HFFc6 (cell line): ENCODE measurements at places on chromosomes 5 and 9. TPM values are rescaled to one million over a fixed set of nuclear protein-coding genes. Genes with fewer than 3 reads are reported as not detected.

- H3K27me3 ChIP-seq = peaks cover 4% of the 10 kb centered on the region; the same call in 1 of the 2 replicates
- DNase-seq = no peak
- H3K27ac ChIP-seq = no peak overlapping the region
- H3K36me3 ChIP-seq = no peaks in the 10 kb centered on the region
- no peak overlapping the region for H3K4me3 ChIP-seq
Observed at GRCh38 chr9:112355427-112355897, 22.0 kb upstream of the PTBP3 start.

DNA sequence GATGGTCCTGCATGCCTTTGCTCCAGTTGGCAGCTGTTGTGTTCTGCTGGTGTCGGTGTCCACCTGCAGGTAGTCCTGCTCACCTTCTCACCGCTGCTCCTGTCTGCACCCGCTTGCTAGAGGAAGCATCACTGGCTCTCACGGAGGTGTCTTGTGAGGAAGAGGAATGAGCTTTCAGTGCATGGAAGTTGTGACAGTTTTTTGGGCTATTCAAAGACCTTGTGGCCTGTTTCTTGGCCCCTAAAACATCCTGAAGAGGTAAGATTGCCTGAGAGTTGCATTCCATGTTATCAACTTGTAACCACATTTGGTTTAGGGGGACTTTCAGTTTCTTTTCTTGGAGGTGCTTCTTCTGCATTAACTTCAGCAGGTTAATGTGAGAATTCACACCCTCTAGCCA lies 85.6 kb downstream of the MACROH2A1 start:
- no peaks in the 10 kb centered on the region for H3K36me3 ChIP-seq
- no peak for DNase-seq
- H3K4me3 ChIP-seq = no peak overlapping the region
- no peaks in the 10 kb centered on the region; the same call in 1 of the 2 replicates for H3K27me3 ChIP-seq
- peaks cover 55% of the 10 kb centered on the region for H3K4me1 ChIP-seq

The ABO gene
- total RNA-seq = not detected in 3 replicates

- no peak overlapping the region for H3K4me3 ChIP-seq
- no peak for DNase-seq
- peaks cover 15% of the 10 kb centered on the region for H3K4me1 ChIP-seq
Observed at GRCh38 chr5:67187006-67187715, 9.4 kb downstream of the CD180 start.

The FAM78A gene
- total RNA-seq = 0.34 to 1.2 TPM (median 0.64 TPM) in 3 replicates

- no peaks in the 10 kb centered on the region for H3K36me3 ChIP-seq
- peaks cover 60% of the 10 kb centered on the region for H3K27me3 ChIP-seq
- peaks cover 15% of the 10 kb centered on the region; the same call in 1 of the 2 replicates for H3K4me1 ChIP-seq
- DNase-seq = no peak
Observed at GRCh38 chr5:176822041-176822792, 11.9 kb downstream of the UNC5A start.

GRCh38 chr5:170753311-170753710 lies 30.2 kb upstream of the GABRP start:
- H3K4me3 ChIP-seq = no peak overlapping the region
- peaks cover 18% of the 10 kb centered on the region for H3K27me3 ChIP-seq
- no peak for DNase-seq
- H3K4me1 ChIP-seq = peaks cover 10% of the 10 kb centered on the region; the same call in 1 of the 2 replicates
- H3K36me3 ChIP-seq = no peaks in the 10 kb centered on the region

DNA sequence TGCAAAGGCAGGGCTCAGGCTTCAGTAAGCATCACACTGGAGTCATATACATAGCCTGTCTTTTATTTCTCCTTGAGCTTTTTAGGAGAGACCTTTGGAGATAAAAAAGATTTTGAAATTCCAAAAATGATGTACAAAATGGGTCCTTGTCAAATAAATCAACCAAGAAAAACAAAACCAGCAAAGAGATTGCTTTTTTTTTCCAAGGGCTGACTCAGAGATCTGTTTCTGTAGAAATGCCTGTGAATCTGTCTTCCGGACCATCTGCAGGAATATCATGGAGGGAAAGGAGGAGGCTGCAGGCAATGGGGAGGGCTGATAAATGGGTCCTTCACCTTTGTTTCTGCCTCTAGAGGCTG lies 77.4 kb downstream of the SLIT3 start:
- H3K4me1 ChIP-seq = no peaks in the 10 kb centered on the region
- H3K27ac ChIP-seq = no peak overlapping the region
- no peak overlapping the region for H3K4me3 ChIP-seq
- H3K27me3 ChIP-seq = peaks cover 11% of the 10 kb centered on the region
- no peaks in the 10 kb centered on the region for H3K36me3 ChIP-seq
- no peak for DNase-seq

GRCh38 chr5:178058321-178059012 lies 54.9 kb upstream of the N4BP3 start:
- no peak for DNase-seq
- H3K36me3 ChIP-seq = no peaks in the 10 kb centered on the region
- no peak overlapping the region for H3K4me3 ChIP-seq
- peaks cover 47% of the 10 kb centered on the region for H3K27me3 ChIP-seq
- no peak overlapping the region for H3K27ac ChIP-seq

GRCh38 chr5:14186059-14186830 lies 43.1 kb downstream of the TRIO start:
- H3K4me3 ChIP-seq = peak overlapping the region; percentile 73
- H3K36me3 ChIP-seq = peaks cover 40% of the 10 kb centered on the region
- H3K27me3 ChIP-seq = peaks cover 4% of the 10 kb centered on the region; the same call in 1 of the 2 replicates
- DNase-seq = peak; percentile 66
- peaks cover 99% of the 10 kb centered on the region for H3K4me1 ChIP-seq

The CCL28 gene
- total RNA-seq = 0.15 TPM in 1 of 3 replicates, not detected in the others

DNA sequence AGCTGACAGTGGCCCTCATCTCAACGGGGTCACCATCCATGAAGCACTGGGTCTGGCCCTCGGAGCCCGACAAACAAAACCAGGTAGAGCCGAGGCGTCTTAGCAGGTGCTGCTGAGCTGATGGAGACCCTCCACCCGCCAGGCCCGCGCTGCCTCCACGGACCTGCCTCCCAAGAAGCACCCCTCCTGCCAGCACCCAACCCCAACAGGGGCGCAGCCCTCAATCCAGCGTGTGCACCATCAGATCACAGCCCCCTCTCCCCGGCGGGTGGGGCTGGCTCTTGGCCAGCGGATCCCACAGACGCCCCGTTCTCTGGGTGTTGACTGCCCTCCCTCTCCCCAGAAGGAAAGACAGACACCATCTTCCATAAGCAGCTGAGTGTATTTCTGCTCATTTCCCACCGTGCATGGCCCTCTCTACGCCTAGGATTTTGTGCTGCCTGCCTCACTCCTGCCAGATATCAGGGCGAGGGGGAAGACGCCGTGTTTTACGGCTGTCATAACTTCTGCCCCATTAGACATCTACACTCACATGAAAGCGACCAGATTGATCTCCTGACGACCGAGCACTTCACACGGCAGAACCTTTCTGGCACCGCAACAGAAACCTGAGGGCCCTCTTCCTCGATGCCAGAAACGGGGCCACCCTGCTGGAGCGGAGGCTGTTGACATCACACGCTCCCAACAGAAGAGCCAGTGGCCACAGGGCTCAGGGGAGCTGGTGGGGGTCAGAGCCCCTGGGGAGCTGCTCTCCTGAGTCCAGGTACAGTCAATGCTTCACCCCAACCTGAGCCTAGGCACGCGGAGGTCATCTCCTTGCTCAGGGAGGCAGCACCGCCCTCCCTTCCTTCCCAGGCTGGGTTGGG lies 12.4 kb downstream of the NACC2 start:
- no peak overlapping the region for H3K27ac ChIP-seq
- no peak overlapping the region for H3K4me3 ChIP-seq
- H3K27me3 ChIP-seq = no peaks in the 10 kb centered on the region; the same call in none of the 2 replicates
- H3K4me1 ChIP-seq = no peaks in the 10 kb centered on the region

- DNase-seq = no peak
- H3K4me1 ChIP-seq = peaks cover 38% of the 10 kb centered on the region
- no peak overlapping the region; the same call in 1 of the 2 replicates for H3K27ac ChIP-seq
- H3K27me3 ChIP-seq = no peaks in the 10 kb centered on the region; the same call in 1 of the 2 replicates
- peaks cover 6% of the 10 kb centered on the region; the same call in 1 of the 2 replicates for H3K36me3 ChIP-seq
Observed at GRCh38 chr5:33182986-33183385, 257.8 kb upstream of the TARS1 start.

- H3K36me3 ChIP-seq = peaks cover 13% of the 10 kb centered on the region; the same call in 1 of the 2 replicates
- no peak overlapping the region for H3K27ac ChIP-seq
- peaks cover 10% of the 10 kb centered on the region for H3K27me3 ChIP-seq
- peaks cover 23% of the 10 kb centered on the region for H3K4me1 ChIP-seq
- DNase-seq = no peak
Observed at GRCh38 chr5:173568128-173568527, 48.3 kb downstream of the BOD1 start.

GRCh38 chr5:150361301-150361700 lies 3.8 kb downstream of the TCOF1 start:
- peaks cover 16% of the 10 kb centered on the region for H3K4me1 ChIP-seq
- no peak for DNase-seq
- peaks cover 18% of the 10 kb centered on the region for H3K36me3 ChIP-seq

The LCN9 gene
- not detected in 3 replicates for total RNA-seq

The TMEM141 gene
- total RNA-seq = 58.0 to 61.7 TPM (median 59.7 TPM) in 3 replicates

The HAPLN1 gene
- total RNA-seq = 6.9 to 110 TPM (median 15.0 TPM) in 3 replicates

The FBP2 gene
- total RNA-seq = not detected in 3 replicates

DNA sequence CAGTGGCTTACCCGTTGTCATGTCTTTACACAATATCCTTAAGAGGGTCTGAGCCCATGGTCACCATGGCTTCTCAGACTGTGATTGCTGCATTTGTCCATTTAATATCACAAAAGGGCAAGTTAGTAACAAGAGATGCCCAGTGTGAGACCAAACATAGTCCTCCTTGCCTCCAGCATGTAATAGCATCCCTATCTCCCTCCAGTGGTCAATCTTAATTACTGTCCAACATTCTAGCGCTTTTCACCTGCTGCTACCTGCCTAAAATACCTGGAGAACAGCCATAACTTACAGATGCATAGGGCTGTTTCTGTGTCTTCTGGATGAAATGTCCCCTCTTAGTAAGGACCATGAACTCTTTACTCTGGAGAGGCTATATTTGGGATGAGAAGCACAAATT lies 267.2 kb upstream of the DAB2 start:
- no peaks in the 10 kb centered on the region for H3K36me3 ChIP-seq
- H3K4me1 ChIP-seq = no peaks in the 10 kb centered on the region
- no peak overlapping the region for H3K4me3 ChIP-seq
- DNase-seq = no peak
- H3K27ac ChIP-seq = no peak overlapping the region

DNA sequence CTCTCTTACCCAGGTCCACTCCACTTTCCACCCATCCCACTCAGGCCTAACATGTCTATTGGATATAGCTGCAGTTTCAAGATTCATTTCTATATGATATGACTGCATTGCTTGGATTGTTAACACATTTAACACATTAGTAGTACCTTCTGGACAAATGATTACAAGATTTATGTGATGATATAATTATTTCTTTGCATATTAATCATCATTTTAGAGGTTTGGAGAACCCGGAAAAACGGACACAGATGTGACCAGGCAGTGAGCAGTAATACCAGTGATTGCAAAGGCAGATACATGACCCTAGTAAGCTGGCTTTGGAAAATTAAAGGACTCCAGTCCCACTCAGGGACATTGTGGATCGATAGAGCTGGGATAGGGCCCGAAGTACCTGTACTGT lies 103.8 kb downstream of the PRR16 start:
- H3K27ac ChIP-seq = peak overlapping the region; percentile 32
- peaks cover 65% of the 10 kb centered on the region for H3K4me1 ChIP-seq
- H3K27me3 ChIP-seq = peaks cover 3% of the 10 kb centered on the region; the same call in 1 of the 2 replicates

The LCP2 gene
- not detected in 3 replicates for total RNA-seq

- no peak overlapping the region for H3K27ac ChIP-seq
- H3K27me3 ChIP-seq = peaks cover 2% of the 10 kb centered on the region
- DNase-seq = no peak
- H3K4me3 ChIP-seq = no peak overlapping the region
- H3K4me1 ChIP-seq = no peaks in the 10 kb centered on the region
- H3K36me3 ChIP-seq = no peaks in the 10 kb centered on the region
Observed at GRCh38 chr9:108331596-108331995, 524.2 kb downstream of the ACTL7B start.

- H3K4me3 ChIP-seq = no peak overlapping the region
- H3K36me3 ChIP-seq = no peaks in the 10 kb centered on the region
- H3K4me1 ChIP-seq = peaks cover 10% of the 10 kb centered on the region
Observed at GRCh38 chr9:134942011-134942787, 24.5 kb upstream of the FCN1 start.

DNA sequence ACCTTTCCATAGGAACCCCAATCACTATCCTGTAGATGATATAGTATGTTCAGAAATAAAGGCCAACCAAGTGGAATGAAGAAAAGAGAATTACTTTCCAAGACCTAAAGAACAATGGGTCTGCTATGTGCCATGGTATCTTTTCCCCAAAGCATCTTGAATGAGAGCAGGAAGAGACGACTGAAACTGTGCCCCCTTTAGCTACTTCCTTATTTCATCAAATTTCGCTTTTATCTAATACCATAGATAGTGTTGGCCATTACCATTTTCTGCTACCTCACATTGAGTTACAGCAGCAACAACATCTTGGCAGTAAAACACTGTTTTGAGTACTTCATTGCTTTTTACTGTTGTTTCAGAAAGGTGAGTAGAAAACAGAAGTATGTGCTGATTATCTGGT lies 266.6 kb downstream of the CD180 start:
- no peaks in the 10 kb centered on the region for H3K36me3 ChIP-seq
- no peak for DNase-seq

DNA sequence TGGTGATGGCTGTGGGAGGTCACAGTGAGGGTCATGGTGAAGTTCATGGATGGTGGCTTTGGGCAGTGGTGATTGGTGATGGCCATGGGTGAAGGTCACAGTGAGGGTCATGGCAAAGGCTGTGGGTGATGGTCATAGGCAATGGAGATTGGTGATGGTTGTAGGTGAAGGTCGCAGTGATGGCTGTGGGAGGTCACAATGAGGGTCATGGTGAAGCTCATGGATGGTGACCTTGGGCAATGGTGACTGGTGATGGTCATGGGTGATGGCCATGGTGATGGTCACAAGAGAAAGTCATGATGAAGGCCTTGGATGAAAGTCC lies 115.6 kb upstream of the IRX4 start:
- H3K36me3 ChIP-seq = no peaks in the 10 kb centered on the region; the same call in 1 of the 2 replicates
- H3K4me1 ChIP-seq = no peaks in the 10 kb centered on the region
- DNase-seq = no peak

The PRELID2 gene
- 4.3 to 6.2 TPM (median 4.6 TPM) in 3 replicates for total RNA-seq

The PTGES gene
- total RNA-seq = 12.9 and 27.6 TPM in 2 replicates

- 0 out of 2 replicates have a peak, but pooled peaks cover 3% of the 10 kb centered on the region for H3K36me3 ChIP-seq
- no peaks in the 10 kb centered on the region for H3K27me3 ChIP-seq
- no peak overlapping the region for H3K4me3 ChIP-seq
- peak; percentile 1 for DNase-seq
- H3K4me1 ChIP-seq = no peaks in the 10 kb centered on the region
Observed at GRCh38 chr5:23208959-23209431, 298.4 kb upstream of the PRDM9 start.

The LRRC8A gene
- total RNA-seq = 38.0 and 45.4 TPM in 2 replicates
